ENCODE measurements at places on chromosomes 2 and 18. TPM values are rescaled to one million over a fixed set of nuclear protein-coding genes. Genes with fewer than 3 reads are reported as not detected.

GRCh38 chr2:71071681-71072398 is 3.4 kb downstream of the NAGK start:
- DNase-seq, result no peak

DNA sequence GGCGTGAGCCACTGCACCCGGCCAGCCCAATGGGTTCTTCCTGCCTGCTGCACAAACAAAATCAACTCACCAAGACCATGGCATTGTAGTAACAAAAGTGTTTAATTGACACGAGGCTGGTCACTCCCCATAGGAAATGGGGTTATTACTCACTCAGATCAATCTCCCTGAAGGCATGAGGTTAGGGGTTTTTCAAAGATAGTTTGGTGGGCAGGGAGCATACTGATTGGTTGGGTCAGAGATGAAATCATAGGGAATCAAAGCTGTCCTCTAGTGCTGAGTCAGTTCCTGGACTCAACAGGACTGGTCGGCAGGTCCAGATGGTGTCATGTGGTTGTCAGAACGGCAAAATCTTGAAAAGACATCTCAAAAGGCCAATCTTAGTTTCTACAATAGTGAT is 122.1 kb downstream of the TMEM17 start:
- no peak for DNase-seq

DNA sequence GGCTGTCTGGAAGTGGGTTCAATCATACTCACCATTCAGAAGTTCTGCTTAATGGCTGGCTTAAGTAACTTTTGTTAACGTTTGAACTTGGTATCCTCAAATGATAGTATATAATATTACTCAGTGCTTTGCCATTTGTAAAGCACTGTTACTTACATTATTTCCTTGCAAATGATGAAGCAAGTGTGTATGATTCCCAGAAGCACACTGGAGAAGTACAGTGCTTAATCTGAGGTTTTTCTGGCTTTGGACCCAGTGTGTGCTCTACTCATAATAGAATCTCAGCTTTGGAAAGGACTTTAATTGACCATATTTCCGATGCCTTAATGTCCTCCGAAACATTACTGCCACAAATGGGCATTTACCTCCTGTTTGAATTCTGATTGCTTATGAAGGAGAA is 63.3 kb downstream of the MAP3K20 start:
- no peak for DNase-seq

DNA sequence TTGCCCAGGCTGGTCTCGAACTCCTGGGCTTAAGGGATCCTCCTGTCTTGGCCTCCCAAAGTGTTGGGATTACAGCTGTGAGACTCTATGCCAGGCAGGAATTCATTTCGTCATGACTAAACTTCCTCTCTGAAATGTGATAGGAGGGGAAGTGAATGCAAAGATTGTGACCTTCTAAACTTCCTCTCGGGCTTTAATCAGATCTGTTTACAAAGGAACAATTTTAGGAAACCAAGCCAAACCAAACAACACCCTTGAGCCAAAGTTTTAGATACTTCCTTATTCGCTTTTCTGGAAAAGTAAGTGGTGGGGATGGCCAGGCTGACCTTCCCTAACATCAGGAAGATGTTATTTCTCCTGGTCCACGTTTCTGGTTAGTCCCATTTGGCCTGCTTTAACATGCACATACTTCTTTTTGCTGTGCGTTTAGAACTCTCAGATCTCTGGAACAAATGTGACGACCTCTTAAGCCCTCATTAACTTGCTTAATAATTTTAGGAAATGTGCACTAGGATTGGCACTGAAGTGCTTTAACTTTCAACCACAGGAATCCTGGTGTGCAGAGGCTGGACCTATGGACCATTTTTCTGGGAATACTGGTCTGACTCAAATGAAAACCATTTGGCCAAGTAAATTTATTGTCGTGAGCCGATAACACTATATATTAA is 33.2 kb upstream of the YES1 start:
- DNase-seq, result no peak

- no peak for DNase-seq
These were observed 365.9 kb upstream of the MEX3C start for GRCh38 chr18:51563396-51563795.

DNA sequence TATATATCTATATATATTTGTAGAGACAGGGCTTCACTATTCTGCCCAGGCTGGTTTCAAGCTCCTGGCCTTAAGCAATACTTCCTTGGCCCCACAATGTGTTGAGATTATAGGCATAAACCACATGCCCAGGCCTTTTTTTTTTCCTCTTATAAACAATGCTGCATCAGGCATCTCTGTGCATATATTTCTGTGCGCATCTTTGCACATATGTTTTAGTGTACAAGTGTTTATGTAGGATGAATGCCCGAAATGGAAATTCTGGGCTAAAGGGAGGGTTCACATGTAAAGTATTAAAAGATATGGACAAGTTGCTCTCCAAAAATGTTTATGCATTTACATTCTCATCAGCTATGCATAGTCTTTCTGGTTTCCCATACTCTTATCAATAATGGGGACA is 183.2 kb upstream of the SPRED2 start:
- no peak for DNase-seq

- no peak for DNase-seq
These were observed 260.8 kb downstream of the SETBP1 start for GRCh38 chr18:44941516-44941915.

GRCh38 chr2:72378753-72379348 is 231.2 kb upstream of the CYP26B1 start:
- DNase-seq, result no peak

GRCh38 chr18:13465124-13465446 is 246.5 kb downstream of the LDLRAD4 start:
- DNase-seq, result no peak

DNA sequence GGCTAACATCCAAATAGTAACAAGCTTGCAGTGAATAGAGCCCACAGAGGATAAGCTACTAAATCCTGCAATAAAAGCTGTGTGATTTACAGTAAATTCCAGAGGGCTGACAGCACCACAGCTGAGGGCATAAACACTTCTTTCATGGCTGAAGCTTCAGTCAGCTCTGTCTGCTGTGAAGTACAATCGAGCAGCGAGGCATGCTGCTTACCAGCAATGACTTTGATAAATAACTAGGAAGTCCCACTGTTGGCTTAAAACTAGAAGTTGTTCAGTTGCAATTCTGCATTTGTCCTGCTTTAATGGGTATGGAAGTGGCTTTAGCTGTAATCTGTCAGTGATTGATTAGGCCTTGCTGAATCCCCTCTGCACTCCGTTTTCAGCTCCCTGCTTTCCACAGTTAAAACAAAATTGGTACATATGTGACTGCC is 65.2 kb upstream of the FIGN start:
- DNase-seq, result no peak

GRCh38 chr18:3498698-3499471 is 48.9 kb downstream of the TGIF1 start:
- DNase-seq, result peak; percentile 79

- no peak for DNase-seq
These were observed 29.5 kb upstream of the CHN1 start for GRCh38 chr2:175034716-175035115.

GRCh38 chr2:215071676-215072075 is 66.8 kb downstream of the ABCA12 start:
- DNase-seq, result no peak

- peak; percentile 37 for DNase-seq
These were observed 69.9 kb downstream of the GLI2 start for GRCh38 chr2:120805602-120806001.

GRCh38 chr2:177313162-177313781 is 48.7 kb upstream of the NFE2L2 start:
- DNase-seq, result no peak

GRCh38 chr2:118801151-118801550 is 46.3 kb downstream of the EN1 start:
- no peak for DNase-seq

GRCh38 chr18:2396162-2396505 is 175.2 kb downstream of the METTL4 start:
- DNase-seq, result no peak

- no peak for DNase-seq
These were observed 183.8 kb downstream of the DYM start for GRCh38 chr18:49276680-49277079.

DNA sequence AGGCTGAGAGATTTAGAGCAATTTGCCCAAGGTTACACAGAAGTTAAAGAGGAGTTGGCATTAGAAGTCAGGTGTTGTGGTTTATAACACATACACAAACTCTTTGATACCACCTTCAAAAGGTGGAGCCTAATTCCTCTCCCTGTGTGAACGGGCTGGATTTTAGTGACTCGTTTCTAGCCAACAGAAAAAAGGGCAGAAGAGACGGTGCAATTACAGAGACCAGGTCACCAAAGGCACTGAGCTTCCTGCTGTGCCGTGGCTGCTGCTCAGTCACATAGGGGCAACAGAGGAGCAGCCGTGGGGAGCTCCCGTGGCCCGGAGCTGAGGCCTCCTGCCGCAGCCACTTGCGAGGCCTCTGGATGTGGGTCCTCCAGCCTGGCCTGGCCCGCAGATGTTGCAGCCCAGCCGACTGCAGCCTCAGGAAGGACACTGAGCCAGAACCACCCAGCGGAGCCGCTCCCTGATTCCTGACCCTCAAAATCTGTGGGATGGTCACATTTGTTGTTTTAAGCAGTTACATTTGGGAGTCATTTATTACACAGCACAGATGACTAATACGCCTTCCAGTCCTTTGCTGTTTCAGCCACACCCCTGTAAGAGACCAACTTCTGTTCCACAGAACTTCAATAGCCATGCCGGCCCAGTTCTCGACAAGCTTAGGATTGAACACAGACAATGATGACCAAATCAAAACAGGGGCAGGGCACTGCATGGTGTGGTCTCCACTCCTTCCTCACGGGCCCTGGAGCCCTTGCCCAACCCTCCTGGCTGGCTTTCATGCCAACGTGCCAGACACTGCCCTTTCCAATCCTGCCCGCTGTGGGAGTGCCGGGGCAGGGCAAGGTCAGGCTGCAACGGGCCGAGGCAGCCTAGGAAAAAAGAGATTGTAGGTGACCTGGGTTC is 17.1 kb downstream of the EDAR start:
- DNase-seq, result no peak

DNA sequence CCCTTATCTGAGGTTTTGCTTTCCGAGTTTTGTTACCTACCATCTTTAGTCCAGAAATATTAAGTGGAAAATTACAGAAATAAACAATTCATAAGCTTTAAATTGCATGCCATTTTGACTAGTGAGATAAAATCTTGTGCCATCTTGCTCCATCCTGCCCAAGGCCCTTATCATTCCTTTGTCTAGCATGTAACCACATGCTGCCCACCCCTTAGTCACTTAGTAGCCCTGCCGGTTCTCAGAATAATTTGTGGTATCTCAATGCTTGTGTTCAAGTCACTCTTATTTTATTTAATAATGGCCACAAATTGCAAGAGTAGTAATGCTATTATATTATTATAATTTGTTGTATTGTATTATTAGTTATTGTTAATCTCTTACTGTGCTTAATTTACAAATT is 36.8 kb upstream of the VPS54 start:
- DNase-seq, result no peak

DNA sequence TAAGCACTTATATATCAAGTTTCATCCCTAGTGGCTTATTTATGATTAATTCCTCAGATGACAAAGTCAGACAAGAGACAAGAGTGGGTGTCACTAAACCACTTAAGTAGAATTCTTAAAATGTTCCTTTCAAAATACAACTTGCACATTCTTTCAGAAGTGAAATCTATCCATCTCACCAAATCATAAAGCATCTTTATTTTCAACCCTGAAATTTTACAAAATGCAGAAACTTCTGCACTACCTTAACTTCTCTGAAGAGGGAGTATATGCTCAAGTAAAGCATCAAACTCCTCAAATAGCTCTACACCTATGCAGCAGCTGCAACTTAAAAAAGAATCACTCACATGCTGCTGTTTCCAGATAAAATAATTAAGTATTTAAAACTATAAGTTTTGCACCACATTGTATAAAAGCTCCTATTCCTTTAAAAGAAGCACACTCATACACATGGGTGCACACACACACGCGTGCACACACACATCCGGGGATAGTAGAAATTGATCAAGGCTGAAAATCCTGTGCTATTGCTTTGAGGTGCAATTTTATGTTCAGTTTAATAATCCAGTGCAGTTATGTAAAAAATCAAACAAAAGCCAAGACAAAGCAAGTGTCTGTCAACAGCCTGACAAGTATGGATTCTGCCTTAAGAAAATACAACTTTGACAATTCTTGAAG is 244.5 kb downstream of the TCF4 start:
- no peak for DNase-seq

DNA sequence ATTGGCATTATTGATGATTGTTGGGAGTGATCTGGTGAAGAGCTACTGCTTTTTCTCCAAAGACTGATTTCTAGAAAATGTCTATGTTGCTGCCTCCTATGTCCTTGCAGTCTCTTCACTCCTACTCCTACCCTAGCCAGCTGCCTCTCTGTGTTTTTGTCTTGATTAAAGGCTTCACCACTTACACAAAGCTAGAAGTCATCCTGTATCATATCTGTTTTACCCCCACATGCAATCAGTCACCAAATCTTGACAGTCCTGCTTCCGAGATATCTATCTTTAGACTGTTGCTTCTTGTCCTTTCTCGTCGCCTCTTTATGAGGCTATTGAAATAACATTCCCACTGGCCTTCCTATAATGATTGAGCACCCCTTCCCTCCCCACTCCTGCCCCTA is 84.5 kb upstream of the ITGA4 start:
- no peak for DNase-seq

DNA sequence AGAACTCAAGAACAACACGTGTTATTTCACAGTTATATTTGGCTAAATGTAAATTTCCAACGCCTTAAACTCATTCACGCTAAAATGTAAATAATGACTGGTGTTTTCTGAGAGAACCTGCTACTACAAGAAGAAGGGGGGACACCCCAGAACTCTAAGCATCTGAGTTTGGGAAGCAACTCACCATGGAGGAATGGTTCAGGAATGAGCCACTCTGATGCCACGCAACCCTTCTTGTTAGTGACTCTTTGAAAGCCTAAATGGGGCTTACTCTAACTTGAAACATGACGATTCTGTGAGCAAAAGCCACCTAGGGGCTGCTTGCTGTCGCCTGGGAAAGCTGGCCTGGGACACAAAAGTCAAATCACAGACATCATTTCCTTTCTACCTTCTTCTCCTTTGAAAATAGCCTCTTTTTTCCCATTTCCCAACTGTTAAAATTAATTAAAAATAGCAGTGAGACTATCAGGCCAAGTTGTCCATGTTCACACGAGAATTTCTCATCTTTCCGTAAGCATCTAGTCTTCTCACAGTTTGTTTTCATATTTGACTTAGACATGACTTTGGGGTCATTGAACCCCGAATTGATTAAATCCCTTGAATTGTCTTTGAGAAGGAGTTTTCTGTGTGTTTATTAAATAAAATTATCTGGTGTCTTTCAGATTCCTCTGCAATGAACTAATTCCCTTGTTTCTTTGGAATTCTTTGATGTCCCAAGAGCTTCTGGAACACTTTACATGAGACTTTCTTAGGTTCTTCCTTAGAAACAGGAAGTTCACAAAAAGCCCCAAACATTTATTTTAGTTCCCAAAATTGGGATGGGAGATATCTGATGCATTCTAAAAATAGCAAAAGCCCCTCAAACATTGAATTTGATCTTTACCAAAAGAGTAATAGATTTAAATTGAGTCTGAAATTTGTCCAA is 75.5 kb upstream of the CABLES1 start:
- no peak for DNase-seq

Gene CTAGE1
- not detected for total RNA-seq

Gene ORC4
- total RNA-seq, result 38.6 TPM

Gene CD226
- 1.1 TPM for total RNA-seq

Gene DAW1
- total RNA-seq, result not detected

Gene PDCD1
- total RNA-seq, result 5.2 TPM

Gene MC2R
- total RNA-seq, result not detected

Gene METTL21A
- total RNA-seq, result 19.0 TPM

Gene CFAP221
- total RNA-seq, result 3.7 TPM

Gene TMEM169
- total RNA-seq, result not detected

Gene TTC39C
- total RNA-seq, result 11.0 TPM

Gene SCN7A
- total RNA-seq, result 20.7 TPM

Gene PLEKHH2
- total RNA-seq, result 3.9 TPM

Gene FRZB
- 3.2 TPM for total RNA-seq

Gene STARD6
- total RNA-seq, result not detected
